ENCODE measurements at places on chromosomes 11 and 22. TPM values are rescaled to one million over a fixed set of nuclear protein-coding genes. Genes with fewer than 3 reads are reported as not detected.

DNA sequence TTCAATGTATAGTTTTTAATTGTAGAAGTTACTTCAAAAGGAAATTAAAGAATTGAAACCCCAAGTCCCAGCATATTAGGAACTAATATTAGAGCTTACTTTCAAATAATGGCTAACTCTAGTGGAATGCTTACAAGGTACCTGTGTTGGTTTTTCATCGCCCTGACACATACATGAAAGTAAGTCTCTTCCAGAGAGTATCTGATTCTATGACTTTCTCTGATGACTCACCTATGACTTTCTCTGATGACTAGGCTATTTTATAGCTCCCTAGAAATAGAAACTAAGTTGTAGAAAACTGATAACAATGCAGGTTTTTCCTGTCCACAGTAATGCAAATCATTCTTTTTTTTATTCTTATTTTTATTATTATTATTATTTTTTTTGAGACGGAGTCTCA is 33.6 kb upstream of the MMP7 start:
- no peak for DNase-seq

OR52B6 gene
- total RNA-seq, result not detected

OR5P2 gene
- total RNA-seq, result not detected

DNA sequence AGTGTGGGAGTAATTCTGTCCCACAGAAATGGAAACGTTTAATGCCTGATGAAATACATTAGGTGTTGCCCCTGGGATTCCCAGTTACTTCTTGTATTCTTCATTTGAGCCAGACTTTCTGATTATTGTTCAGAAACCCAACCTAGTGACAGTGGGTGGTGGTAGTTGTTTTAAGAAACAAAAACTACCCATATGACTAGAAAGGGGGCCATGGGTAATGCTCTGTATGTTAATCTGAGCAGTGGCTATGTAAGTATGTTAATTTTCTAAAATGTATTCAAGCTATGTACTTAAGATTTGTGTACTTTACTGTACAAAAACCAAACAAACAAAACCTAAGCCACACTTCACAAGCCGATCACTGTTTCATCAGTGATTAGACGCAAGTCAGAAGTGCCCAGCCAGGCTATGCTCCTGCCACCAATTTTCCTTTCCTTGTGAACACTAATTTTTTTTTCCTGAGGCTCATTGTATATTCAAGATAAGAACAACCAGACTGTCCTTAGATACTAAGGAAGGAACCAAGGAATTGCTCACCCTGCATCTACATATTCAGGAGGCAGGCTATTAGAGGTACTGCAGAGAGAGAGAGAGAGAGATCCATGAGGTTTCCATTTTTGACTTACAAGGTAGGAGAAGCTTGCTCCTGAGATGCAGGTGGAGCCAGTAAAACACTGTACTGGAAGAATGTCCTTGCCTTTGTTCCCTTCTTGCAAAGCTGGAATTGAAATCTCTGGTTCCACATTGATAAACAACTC is 122.7 kb downstream of the DBX1 start:
- DNase-seq, result no peak

GRCh38 chr11:31690041-31690440 is 121.1 kb downstream of the PAX6 start:
- no peak for DNase-seq

MS4A6A gene
- 2.7 TPM for total RNA-seq

DNA sequence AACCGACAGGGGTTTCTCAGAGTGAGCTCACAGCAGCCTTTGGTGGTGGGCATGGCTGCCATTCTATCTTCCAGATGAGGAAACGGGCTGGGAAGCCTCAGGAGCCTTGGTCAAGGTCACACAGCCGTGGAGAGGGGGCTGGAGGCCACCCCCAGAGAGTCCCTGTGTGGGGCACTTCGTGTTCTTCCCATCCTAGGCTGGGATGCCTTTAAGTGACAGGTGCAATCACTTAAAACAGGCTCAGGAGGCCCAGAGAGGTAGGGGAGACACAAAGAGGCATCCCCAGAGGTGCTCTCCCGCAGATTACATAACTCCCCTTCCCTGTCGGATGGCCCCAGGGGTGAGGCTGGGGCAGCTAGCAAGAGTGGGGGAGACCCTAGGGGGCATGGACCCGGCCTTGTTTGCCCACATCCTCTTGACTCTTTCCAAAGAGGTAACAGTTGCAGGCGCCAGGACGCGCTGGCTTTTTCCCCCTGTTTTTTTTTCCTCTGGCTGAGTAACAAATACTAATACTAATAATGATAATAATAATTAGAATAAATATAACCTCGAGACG is 17.5 kb upstream of the SHISAL1 start:
- DNase-seq, result no peak

DNA sequence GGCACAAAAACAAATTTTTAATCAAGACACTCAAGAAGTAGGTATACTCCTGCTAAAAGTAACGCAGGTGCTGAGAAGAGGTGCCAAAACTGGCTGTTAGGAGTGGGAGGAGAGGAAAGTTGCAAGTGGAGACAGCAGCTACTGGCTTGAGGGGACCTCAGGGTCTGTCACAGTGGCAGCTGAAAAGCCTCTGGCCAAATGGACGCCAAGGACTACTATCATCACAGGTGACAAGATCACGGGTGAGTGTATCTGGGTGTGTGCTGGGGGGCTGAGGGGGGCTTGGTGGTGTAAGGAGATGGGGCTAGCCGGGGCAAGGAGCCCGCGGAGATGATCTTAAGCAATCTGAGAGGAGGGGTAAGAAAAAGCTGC is 687 bp downstream of the ZNF202 start:
- no peak for DNase-seq

DNA sequence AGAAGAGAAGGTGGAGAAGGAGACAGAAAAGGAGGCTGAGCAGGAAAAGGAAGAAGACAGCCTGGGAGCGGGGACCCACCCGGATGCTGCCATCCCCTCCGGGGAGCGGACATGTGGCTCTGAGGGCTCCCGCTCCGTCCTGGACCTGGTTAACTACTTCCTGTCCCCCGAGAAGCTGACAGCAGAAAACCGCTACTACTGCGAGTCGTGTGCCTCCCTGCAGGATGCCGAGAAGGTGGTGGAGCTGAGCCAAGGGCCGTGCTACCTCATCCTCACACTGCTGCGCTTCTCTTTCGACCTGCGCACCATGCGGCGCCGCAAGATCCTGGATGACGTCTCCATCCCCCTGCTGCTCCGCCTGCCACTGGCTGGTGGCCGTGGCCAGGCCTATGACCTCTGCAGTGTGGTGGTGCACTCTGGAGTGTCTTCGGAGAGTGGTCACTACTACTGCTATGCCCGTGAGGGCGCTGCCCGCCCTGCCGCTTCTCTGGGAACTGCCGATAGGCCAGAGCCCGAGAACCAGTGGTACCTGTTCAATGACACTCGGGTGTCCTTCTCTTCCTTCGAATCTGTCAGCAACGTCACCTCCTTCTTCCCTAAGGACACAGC is 21.4 kb downstream of the USP35 start:
- no peak for DNase-seq

DNA sequence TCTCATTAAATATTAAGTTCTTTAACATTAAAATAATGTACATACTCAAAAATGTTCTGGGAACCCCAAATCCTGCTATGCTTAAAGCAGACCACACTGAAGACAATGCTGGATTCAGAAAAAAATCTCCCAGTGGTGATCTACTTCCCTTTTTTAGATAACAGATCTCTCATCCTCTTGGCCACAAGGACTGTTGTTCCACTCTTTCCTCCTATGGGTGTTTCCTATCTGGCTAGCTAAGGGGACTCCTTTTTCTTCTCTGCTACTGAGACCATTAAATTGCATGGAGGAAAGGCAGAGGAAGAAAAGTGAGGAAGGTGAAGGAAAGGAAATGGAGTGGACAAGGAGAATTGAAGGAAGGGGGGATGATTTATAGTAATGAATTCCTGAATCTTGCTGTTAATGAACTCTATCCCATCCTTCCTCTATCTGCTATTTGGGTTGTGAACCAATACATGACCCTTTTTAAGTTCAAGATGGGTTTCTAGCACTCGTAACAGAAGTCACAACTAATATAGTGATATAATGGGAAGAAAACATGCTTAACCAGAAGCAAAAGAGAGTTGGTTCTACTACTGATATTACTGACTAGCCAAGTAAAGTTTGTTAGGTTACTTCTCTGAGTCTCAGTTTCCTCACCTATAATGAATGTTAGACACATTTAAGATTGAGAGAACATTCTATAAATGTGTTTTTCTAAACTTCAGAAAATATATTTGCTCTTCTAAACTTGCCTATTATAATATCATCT is 53.2 kb downstream of the PIK3C2A start:
- no peak for DNase-seq

DNA sequence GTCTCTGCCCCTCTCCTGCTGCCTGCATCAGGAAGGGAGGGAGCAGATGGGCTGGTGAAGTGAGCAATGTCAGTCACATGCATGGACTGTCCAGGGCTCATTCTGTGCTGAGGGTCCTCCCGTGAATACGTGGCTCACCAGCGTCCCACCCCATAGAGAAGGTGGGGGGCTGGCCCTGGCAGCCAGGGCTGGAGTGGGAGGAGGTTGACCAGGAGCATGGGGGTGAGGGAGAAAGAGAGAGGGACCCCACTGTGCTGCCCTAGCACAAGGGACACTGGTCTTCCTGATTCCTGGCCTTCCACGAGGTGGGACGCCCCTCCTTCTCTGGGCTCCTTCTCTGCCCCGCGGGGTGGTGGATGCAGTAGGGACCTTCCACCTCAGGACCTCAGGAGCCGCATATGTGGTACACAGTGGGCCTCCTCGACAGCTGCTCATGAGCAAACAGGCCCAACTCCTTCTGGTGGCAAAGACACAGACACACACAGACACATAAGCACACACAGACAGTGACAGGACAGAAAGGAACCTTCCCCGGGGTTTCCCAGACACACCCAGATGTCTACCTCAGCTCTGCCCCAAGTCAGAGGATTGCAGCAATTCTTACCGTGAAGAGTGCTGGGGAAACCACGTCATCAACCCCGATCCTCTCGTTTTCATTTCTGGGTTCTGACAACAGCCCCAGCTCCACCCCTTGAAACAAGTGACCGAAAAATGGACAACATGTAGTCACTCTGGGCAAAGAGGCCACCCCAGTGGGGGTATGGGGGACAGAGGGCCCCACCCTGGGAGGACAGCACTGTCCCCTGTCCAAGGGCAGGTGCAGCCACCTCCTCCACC is 3.6 kb upstream of the APOBEC3A start:
- DNase-seq, result no peak

GRCh38 chr22:30396871-30397655 is at the start of gene SEC14L2:
TSS of gene SEC14L2 (plus strand) at chr22:30397018. CDS start at chr22:30397117, 99 bp downstream.
- no peak for DNase-seq

DNA sequence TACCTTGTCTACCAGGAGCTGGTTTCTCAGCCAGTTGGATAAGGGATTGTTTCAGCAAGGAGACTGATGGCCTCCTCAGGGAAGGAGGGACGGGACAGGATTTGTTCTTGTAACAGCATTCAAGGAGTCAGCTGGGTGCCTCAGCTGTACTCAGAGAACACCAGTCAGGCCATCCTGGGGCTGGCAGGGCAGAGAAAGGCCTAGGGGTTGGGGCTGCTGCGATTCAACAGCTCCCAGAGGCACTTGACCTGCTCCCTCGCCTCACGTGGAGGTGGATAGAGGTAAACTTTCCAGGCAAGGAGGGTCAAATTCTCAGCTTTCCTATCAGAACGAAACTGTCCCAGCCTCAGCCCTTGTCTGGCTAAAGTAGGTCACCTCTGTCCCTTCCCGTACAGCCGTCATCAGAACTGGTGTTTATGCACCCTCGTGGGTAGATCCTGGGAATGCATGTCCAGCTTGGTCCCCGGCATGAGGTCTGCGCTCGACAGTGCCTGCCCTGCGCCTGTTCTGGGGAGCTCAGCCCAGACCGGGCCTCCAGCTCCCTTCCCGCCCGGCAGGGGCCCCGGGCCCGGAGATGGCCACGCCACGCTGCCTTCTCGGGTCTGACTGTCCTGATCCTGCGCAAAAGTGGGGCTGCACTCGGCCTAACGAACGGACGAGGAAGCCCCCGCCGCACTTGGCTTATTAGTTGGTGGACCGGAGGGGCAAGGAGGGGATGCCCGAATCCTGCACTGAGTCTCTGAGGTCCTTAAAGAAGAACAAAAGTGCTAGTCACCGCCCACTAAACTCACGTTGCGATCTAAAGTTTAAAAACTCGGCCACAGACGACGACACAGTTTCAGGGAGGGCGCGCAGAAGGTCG is 762 bp upstream of the CCDC134 start:
- DNase-seq, result no peak

DNA sequence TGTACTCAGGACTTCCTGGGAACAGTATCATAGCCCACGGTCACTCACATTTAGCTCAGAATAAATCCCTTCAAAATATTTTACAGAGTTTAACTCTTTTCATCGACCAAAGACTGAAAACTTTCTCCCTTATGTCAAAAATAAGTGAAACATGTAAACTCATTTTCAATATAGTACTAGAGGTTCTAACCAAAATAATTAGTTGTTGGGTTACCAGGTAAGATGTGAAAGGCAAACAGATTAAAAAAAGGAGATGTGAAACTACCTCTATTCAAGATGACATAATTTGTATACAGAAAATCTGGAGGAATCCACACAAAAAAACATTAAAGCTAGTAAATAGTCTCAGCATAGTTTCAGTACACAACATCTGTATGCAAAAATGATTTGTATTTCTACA is 20.3 kb downstream of the XKR3 start:
- DNase-seq, result no peak

SLC25A45 gene
- total RNA-seq, result 2.7 TPM

MYBPC3 gene
- total RNA-seq, result 0.08 TPM

- no peak for DNase-seq
Measured at GRCh38 chr11:72013765-72014711, 15.3 kb downstream of the IL18BP start.

- no peak for DNase-seq
Measured at GRCh38 chr22:46763051-46763705, 728 bp downstream of the TBC1D22A start.

GRCh38 chr11:30567120-30567519 is 19.0 kb downstream of the MPPED2 start:
- DNase-seq, result no peak

DNA sequence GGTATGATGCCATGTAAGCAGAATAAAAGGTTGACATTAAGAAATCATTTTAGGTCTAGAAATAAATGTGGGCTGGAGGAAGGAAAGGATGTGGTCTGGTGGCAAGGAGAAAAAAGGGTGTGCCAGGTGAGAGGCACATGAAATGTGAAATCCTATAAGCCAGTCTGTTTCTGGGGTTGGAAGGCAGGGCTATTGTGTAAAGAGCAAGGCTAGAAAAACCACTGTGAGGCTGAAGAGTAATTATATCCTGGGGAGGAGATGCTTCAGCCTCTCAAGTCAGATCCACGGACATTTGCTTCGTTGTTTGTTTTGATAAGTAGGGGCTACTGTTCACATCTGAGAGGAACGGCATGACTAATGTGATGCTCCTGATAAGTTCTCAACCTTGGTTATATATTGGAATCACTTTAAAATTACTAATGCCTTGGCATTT is 77.5 kb upstream of the CTSC start:
- DNase-seq, result no peak

- no peak for DNase-seq
Measured at GRCh38 chr22:32661737-32662586, 139.5 kb upstream of the TIMP3 start.

GRCh38 chr11:33640730-33641371 is 59.8 kb downstream of the C11orf91 start:
- DNase-seq, result no peak

- no peak for DNase-seq
Measured at GRCh38 chr11:37280200-37280599, 682.2 kb upstream of the RAG2 start.
